Heart left ventricle (tissue), 16 donors: ENCODE measurements at places on chromosomes 6 and 20. TPM values are rescaled to one million over a fixed set of nuclear protein-coding genes. Genes with fewer than 3 reads are reported as not detected.

PSORS1C1 gene
- 2.9 TPM for total RNA-seq

CNPY3 gene
- total RNA-seq, result 15.4 TPM

LRRC1 gene
- 6.2 TPM for total RNA-seq

LINC00237 gene
- total RNA-seq, result not detected

TCP1 gene
- 119 TPM for total RNA-seq

DNA sequence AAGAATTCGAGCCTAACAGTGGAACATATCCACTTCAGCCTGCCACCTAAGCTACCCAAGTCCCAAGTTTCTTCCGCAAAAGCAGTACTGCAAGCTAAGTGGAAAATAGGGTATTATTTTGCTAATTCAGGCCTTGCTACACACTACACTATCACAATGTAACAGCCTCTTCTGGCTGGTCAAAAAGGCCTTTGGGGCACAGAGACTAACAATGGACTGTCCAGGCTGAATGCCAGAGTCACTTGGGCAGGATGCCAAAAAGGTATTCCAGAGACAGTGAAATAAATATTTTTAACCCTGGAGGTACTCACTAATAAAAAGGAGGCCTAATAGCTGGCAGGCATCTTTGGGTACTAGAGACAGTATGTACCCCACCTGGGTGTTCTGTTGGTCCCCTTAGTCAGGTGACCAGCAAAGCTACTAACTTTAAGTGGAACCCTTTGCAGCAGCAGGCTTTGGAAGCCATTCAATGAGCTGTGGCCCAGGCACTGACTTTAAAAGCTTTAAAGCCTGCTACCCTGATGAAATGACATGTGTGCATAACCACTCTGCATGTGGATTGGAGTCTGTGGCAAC lies 692.1 kb downstream of the HTR1B start:
- DNase-seq, result peak; percentile 41

GRCh38 chr6:153117986-153118879 lies 12.8 kb downstream of the RGS17 start:
- no peak for DNase-seq

GRCh38 chr6:155962276-155962675 lies 506.6 kb upstream of the NOX3 start:
- no peak for DNase-seq
